Activated naive CD4-positive, alpha-beta T cell treated with anti-CD3 and anti-CD28 coated beads for 36 hours (primary cell): ENCODE measurements at places on chromosomes 3 and 15.

DNA sequence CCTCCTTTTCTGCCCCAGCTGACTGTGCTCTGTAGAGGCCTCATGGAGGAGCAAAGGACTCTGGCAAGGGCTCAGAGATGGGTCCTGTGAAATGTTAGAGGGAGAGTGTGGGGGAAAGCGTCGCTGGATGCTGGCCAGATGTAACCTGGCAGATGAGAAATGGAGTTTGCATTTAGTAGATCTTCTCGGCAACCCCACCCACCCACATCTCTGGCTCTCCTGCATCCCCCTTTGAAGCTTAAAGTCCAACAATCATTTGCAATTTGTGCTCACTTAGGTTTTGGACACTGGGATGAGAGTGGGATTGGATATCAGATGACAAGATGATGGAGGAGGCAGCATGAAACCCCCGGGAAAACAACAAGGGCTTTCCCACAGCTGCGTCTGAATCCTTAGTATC, 523.6 kb upstream of the MCTP2 start:
- no peak for DNase-seq

GRCh38 chr3:86930181-86930580, 60.8 kb downstream of the VGLL3 start:
- DNase-seq: no peak

DNA sequence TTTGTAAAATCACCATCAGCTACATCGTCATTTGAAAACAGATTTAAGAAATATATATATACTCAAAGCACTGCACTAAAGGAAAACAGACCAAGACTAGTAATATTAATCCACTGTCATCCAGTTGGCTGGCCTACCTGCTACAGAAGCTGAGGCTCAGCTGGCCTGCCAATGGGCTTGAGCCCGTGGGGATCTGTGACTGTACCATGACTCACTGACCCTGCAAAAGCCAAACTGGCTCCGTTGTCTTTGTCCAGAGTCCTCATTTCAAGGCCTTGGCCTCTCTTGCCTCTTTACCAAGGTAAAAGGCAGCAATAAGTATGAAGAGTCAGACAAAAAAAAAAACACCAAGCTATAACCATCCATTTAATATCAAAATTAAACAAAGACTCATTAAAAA, 463.5 kb upstream of the RASGRP1 start:
- DNase-seq: no peak

GRCh38 chr15:61090386-61091288, 138.5 kb downstream of the RORA start:
- no peak for DNase-seq

DNA sequence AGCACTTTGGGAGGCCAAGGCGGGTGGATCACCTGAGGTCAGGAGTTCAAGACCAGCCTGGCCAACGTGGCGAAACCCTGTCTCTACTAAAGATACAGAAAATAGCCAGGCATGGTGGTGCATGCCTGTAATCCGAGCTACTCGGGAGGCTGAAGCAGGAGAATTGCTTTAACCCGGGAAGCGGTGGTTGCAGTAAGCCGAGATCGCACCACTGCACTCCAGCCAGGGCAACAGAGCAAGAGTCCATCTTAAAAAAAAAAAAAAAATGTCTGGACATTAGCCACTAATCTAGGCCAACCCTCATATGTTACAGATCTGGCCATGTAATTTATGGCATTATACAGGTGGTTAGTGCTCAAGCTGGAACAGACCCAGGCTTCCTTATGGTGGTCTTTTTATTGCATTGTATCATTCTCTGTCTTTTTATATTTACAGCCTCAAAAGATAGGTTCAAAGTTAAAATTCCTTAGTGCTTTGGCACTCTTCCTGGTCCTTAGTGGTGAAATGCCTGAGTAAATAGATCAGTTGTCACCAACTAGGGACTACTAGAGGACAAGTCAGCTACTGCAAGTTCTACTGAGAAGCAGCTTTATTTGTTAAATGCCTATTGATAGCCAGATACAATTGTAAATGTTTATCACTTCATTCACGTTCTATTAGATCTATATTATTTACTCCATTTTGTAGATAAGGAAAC, 16.0 kb downstream of the STARD9 start:
- no peak for DNase-seq

GRCh38 chr3:43455233-43455632, 166.6 kb downstream of the ANO10 start:
- DNase-seq: no peak

GRCh38 chr15:90101130-90101968, 919 bp downstream of the IDH2 start:
- DNase-seq: peak; percentile 66

GRCh38 chr3:162719684-162720341, 1223.2 kb downstream of the OTOL1 start:
- DNase-seq: no peak

GRCh38 chr3:166303681-166304080, 466.5 kb upstream of the BCHE start:
- no peak for DNase-seq

- DNase-seq: no peak
These were observed 5.7 kb downstream of the MORF4L1 start for GRCh38 chr15:78878356-78878755.

GRCh38 chr3:58899159-58899952, 150.5 kb downstream of the CFAP20DC start:
- peak; percentile 31 for DNase-seq

DNA sequence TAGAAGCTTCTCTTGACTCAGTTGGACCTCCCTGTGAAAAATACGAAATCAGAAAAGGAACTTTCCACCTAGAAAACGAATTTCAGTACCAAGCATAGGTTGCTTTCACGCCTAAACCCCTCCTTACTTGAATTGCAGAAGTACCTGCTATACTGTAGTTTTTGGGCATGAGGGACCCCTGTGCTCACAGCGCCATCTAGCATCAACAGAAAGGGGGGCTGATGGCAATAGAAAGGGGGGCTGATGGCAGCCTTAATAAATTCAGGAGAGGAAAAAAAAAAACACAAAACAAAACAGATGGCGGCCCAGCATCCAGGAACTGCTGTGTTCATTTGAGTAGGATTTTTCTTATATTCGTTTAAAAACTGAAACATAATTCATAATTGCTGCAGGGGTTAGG, 96.7 kb downstream of the NPAP1 start:
- no peak for DNase-seq

- DNase-seq: no peak
These were observed 109.8 kb downstream of the IL12A start for GRCh38 chr3:160098261-160098908.

- DNase-seq: no peak
These were observed 35.8 kb upstream of the THSD4 start for GRCh38 chr15:71079208-71080044.

GRCh38 chr15:40764629-40765103, 798 bp downstream of the GCHFR start:
- DNase-seq: no peak

DNA sequence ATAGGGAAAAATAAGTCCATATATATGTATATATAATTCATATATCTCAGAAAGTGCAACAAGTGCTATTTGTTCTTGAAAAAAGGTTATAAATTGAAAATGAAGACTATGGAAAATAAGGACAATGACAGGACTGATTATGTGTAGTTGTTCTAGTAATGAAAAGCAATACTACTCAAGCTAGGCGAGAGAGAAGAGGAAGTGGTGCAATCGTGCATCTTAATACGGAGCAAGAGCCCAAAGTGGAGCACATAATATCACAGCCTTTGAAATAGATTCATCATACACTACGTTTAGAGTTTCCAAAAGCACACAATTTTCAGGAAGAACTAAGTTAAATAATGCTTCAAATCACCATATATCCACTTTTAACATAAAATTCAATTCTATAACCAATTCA, 87.9 kb downstream of the ULK4 start:
- no peak for DNase-seq

DNA sequence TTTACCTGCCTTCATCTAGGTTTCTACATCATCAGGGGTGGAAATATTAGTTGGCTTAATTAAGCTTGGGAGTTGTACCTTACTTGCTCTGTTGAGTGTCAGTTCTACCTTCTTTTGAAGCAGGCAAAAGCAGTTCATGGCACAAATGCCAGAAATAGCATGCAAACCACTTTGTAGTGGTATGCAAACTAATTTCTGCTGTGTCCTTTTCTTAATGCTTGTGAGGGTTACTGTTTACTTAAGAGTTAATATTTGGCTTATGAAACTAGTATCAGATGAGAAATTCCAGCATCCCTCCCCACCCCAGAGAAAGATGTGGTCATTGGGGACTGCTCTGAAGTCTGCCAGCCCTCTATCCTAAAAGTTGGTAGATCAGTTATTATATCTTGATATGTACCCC, 7.1 kb downstream of the ATP2C1 start:
- DNase-seq: no peak

DNA sequence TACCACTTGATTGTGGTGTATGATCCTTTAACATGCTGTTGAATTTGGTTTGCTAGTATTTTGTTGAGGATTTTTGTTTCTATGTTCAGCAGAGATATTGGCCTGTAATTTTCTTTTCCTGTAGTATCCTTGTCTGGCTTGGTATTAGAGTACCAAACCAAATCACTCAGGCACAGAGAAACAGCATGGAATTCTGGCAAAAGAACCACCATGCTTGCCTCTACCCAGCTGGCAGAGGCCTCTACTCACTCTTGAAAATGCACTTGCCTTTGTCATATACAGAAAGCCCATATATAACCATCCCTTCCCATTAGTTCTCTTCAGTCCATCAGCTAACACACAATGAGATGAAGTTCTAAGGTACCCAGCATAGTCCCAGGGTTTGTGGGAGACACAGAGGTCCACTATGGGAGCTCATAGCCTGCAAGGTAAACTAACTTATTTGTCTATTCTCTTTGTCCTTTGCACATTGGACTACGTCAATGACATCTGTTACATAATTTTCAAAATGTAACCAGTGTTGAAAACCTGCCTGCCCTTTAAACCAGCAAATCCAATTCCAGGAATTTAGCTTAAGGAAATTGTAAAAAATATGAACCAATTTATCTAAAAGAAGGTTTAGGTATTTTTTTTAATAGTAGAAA, 82.1 kb upstream of the POMGNT2 start:
- no peak for DNase-seq

DNA sequence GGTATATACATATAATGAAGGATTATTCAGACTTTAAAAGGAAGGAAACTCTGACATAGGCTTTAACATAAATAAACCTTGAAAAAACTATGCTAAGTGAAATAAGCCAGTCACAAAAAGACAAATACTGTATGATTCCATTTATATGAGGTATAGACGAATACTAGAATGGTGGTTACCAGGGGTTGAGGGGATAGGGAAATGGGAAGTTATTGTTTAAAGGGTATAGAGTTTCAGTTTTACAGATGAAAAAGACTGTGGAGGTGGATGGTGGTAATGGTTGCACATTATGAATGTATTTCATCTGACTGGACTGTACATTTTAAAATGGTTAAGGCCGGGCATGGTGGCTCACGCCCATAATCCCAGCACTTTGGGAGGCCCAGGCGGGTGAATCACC, 41.7 kb downstream of the FRMD5 start:
- DNase-seq: no peak

DNA sequence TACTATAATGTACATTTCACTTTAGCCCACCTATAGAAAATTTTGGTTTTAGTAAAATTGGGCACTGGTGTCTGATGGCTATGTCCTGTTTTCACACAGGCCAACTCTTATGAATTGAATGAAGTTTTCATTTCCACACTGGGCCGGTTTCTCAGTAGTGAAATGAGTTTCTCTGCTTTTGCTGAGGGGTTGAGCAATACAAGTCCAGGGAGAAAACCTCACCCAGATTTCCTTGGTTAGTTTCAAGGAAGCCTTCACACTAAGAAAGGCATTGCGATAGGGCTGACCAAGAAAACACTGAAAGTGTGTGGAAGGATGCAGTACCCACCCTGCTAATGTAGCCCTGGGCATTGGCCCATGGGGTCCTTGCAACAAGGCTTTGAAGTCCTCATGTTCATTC, 331.5 kb upstream of the CFAP20DC start:
- no peak for DNase-seq

GRCh38 chr15:84715441-84716035, 401 bp downstream of the SEC11A start:
- DNase-seq: peak; percentile 64

- no peak for DNase-seq
These were observed 4.8 kb downstream of the LCTL start for GRCh38 chr15:66560856-66561525.

- peak; percentile 57 for DNase-seq
These were observed 96.6 kb downstream of the SLC9A9 start for GRCh38 chr3:143751643-143752178.

GRCh38 chr15:42608110-42608531, 32.7 kb downstream of the STARD9 start:
- DNase-seq: peak; percentile 58

DNA sequence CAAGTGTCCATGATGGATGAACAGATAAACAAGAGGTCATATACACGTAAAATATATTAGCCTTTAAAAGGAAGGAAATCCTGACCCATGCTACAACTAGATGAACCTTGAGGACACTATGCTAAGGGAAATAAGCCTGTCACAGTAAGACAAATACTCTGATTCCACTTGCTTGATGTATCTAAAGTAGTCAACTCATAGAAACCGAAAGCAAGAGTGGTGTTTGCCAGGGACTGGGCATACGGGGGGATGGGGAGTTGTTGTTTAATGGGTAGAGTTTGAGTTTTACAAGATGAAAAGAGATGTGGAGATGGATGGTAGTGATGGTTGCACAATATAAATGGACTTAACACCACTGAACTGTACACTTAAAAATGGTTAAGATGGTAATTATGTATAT, 65.4 kb downstream of the C3orf70 start:
- DNase-seq: no peak

- no peak for DNase-seq
These were observed 37.0 kb downstream of the OPA1 start for GRCh38 chr3:193630005-193630404.

- no peak for DNase-seq
These were observed 5.3 kb upstream of the TMEM115 start for GRCh38 chr3:50364573-50365079.

DNA sequence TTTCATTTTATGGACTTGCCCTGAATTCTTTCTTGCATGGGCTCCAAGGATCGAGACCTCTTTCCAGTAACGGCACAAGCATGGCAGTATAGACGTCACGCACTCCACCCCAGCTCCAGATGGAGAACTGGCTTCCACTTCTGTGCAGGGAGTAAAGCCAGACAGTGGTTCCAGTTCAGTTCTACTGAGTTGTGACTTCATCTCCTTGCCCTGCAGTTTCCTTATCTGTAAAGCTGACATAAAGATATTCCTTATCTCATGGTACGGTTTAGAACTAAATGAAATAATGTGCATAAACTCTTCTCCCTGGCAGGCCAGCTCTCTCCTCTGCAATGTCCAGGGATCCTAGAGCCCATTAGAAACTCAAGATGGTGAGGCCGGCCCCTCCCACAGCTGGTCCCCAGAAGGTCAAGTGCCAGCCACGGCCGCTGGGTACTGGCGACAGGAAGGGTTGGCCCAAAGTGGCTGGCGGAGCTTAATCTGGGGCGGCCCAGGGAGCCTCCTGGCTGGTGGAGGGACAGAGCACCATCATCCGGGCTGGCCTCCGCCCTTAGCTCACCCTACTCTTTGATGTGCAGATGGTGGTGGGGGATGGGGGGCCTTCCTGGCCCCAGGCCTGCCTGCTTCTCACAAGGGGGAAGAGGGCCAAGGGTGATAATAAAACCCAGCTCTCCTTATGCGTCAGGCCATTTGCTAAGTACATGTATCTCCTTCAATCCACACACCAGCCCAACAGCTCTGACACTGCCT, 7.2 kb downstream of the MESP2 start:
- no peak for DNase-seq
